Prostate gland (tissue), 2 donors: ENCODE measurements at places on chromosomes 16 and 17. TPM values are rescaled to one million over a fixed set of nuclear protein-coding genes. Genes with fewer than 3 reads are reported as not detected.

DNA sequence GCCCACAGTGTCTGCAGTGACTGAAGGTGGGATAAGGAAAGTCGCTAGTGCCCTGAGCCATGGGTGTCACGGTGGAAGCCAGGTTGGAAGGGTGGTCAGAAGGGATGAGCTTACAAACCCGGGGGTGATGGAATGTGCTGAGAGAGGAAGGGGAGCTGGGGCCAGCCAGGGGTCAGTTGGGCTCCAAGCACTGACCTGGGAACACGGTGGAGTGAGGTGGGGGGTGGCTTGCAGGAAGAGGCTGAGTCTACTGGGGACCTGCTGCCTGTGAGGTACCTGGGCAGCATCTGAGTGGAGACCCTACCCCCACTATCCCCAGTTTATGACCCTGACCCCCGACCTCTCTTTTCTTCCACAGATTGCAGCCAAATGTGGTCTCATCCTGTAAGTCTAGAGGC is 3.1 kb downstream of the TMEM92 start:
- H3K4me1 ChIP-seq: peaks cover 3% of the 10 kb centered on the region
- no peak for DNase-seq
- no peaks in the 10 kb centered on the region for H3K36me3 ChIP-seq
- H3K4me3 ChIP-seq: no peak overlapping the region
- H3K27ac ChIP-seq: no peak overlapping the region

- no peaks in the 10 kb centered on the region for H3K27me3 ChIP-seq
- no peaks in the 10 kb centered on the region for H3K36me3 ChIP-seq
- H3K27ac ChIP-seq: no peak overlapping the region
- no peak overlapping the region for H3K4me3 ChIP-seq
Observed at GRCh38 chr17:64357191-64357981, 33.3 kb downstream of the PECAM1 start.

DNA sequence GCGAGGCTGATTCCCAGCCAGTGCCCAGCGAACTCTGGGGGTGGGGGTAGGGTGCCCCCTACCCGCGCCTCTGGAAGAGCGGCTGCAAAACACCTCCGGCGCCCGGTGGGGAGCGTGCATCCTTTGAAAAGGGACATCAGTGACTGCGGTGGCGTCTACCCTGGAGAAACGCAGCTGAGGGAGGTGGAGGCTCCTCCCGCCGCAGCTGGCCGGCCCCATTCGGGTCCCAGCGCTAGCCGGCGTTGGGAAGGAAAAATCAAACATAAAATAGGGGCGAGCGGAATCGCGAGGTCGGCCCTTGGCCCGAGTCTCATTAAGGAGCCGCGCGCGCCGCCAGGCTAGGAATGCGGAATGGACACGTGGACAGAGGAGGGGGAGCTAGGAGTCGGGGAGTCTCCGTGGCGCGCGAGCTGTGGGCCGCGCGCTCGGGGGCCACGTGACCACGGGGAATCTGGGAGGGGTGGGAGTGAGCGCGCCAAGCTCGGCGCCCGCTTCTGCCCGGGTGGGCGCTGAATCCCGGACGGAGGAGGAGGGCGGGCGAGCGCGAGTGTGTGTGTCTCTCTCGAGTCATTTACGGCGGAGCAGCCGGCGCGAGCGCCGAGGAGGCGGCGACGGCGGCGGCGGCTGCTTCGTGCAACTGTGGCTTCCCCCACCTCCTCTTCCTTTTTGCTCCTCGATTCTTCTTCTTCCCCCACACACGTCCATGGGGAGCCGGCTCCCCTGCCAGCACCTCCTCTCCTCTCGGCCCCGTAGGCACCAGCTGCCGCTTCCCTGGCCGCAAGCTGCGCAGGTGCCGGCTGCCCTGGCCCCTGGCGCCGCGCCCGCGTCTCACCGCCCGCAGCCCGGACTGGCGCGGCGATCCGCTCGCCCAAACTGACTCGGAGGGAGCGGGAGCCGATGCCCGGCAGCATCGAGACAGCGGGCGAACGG is at the start of gene TMEM132E:
Gene TMEM132E, plus strand, starts transcription at position 566 of the 930 bp plus-strand sequence. CDS start 1,495 bp downstream, outside the sequence.
- H3K36me3 ChIP-seq: no peaks in the 10 kb centered on the region
- no peak within 1 kb of the TSS for H3K27ac ChIP-seq
- peak within 1 kb of the TSS; percentile 44 for H3K4me3 ChIP-seq
- peak; percentile 46 for DNase-seq

GRCh38 chr17:1056761-1057160 is 59.8 kb downstream of the TIMM22 start:
- H3K27me3 ChIP-seq: no peaks in the 10 kb centered on the region
- peak overlapping the region; percentile 36 for H3K27ac ChIP-seq
- peak; percentile 59 for DNase-seq

GRCh38 chr16:81796035-81796434 is 16.9 kb downstream of the PLCG2 start:
- H3K27me3 ChIP-seq: no peaks in the 10 kb centered on the region
- H3K4me1 ChIP-seq: no peaks in the 10 kb centered on the region
- H3K36me3 ChIP-seq: no peaks in the 10 kb centered on the region
- no peak overlapping the region for H3K4me3 ChIP-seq
- DNase-seq: no peak

KRTAP1-5 gene
- total RNA-seq: not detected

KRT28 gene
- total RNA-seq: not detected

DNA sequence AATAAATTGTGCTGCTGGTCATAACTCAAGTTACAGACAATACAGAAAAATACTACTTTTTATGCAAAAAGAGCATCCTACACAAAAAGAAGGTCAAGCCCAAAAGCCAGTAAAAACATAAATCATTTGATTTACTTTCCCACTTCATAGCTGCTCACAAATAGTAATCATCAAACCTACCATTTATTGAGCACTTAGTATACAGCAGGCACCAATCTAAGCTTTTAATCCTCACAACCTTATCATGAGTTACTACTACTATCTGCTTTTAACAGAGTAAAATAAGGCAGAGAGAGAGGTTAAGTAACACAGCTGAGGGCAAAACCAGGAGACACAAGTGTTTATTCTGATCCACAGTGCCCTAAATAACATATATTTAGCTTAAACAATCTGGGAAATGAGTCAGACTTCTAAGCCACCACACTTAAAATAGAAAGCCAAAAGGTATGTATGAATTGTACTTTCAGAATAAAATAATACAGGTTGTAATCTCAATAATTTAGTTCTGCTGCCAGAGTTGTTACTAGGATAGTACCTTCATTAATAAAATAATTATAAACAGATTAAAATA is 1.7 kb upstream of the AARS1 start:
- no peak overlapping the region for H3K27ac ChIP-seq
- no peaks in the 10 kb centered on the region for H3K4me1 ChIP-seq
- no peaks in the 10 kb centered on the region for H3K36me3 ChIP-seq
- H3K27me3 ChIP-seq: no peaks in the 10 kb centered on the region
- no peak for DNase-seq
